Activated T-cell treated with anti-CD3 and anti-CD28 coated beads for 24 hours (primary cell): ENCODE measurements at places on chromosomes 11 and 22.

DNA sequence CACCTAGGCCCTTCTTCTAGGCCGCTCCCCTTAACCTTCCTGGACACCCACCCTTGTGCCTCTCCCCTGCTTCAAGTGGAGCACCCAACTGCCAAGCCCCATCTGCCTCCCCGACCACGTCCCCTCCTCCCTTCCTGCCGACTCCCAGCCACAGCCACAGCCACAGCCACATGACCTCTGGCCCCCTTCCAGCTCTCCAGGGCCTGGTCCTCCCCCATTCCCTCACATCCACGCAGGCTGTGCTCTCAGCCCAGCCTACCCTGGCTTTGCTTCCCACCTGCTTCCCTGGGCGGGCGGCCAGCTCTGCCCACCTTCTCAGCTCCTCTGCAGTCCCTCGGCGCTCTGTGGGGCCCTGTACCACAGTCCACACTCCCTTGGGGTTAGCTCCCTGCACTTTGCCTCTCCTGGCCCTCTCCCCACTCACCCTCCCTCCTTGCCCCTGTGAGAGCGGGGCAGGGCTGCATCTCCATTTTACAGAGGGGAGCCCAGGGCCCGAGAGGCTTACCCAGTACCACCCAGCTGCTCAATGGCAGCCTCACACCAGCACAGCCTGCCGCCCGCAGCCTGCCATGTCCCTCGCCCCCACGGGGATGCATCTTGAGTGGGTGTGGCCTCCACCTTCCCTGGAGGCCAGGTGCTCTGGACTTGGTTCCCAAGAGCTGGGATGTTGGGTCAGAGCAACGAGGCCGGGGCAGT, 20.3 kb downstream of the PARVG start:
- no peak for DNase-seq

GRCh38 chr11:44566952-44567875, 1.8 kb downstream of the CD82 start:
- no peak for DNase-seq

GRCh38 chr22:49368976-49369725, 458.5 kb downstream of the BRD1 start:
- DNase-seq = no peak

DNA sequence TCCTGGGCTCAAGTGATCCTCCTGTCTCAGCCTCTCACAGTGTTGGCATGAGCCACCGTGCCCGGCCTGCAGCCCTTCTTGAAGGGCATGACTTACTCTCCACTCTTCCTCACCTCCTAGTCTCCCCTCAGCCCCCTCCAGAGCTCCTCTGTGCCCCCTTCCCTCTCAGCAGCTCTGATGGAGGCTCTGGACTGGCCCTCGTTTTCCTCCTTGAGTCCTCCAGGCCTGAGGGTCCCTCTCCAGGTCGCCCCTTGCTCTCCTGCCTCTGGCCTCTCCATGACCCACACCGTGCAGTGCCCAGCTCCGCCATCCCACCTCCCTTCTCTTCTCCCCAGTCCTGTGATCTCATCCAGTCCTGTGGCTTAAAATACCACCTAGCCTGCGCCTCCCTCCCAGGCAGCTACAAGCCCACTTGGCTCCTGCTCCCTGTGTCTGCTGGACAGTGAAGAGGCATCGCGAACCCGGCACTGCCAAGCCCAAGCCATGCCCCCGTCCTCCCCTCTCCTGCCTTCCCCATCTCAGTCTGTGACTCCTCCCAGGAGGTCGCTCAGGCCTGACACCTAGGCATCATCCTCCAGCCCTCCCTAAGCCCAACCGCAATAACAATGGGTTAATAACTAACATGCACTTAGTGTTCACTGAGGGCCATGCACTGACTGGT, 11.9 kb downstream of the KCNJ4 start:
- DNase-seq = no peak

DNA sequence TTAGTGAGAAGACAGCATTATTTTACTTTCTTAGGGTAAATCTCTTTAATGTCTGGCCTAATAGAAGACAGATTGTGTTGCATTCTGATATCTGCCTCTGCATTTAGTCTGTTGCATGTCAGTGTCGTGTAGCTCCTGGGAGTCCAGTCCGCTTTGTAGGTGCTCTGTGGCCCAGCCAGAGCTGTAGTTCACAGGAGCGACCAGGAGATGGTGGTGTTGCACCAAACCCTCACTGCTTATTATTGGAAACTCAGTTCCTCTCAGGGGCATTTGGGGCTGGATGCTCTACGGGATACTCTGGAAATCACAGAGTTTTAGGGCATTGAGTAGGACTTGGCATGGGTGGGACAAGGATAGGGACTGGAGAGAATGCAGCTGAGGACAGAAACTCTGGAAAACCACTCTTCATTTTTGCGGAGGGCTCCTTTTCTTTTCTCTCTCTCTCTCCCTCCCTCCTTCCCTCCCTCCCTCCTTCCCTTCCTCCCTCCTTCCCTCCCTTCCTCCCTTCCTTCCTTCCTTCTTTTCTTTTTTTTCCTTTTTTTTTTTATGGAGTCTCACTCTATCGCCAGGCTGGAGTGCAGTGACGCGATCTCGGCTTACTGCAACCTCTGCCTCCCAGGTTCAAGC, 21.7 kb downstream of the MIAT start:
- DNase-seq = peak; percentile 65

- no peak for DNase-seq
These were observed 1.1 kb upstream of the FADS2 start for GRCh38 chr11:61826930-61827570.

DNA sequence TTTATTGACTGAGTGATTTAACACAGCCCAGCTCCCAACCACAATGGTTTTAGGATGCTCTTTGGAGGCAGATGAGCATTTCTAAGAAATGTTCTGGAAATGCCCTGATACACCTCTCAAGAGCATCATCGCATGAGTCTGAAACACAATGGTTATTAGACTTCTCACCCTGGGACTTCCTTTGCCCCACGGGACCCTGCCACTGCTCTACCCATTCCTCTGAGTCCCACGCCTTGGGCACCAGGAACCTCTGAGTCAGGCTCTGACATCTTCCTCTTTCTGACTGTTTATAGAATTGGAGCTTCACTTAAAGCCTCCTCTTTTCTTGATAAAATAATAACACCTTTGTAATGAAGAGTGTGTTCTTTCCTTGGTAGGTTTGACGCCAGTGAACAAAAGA, 85.6 kb upstream of the PARVA start:
- DNase-seq = no peak

GRCh38 chr11:118838905-118839553, 44.7 kb upstream of the CXCR5 start:
- no peak for DNase-seq

DNA sequence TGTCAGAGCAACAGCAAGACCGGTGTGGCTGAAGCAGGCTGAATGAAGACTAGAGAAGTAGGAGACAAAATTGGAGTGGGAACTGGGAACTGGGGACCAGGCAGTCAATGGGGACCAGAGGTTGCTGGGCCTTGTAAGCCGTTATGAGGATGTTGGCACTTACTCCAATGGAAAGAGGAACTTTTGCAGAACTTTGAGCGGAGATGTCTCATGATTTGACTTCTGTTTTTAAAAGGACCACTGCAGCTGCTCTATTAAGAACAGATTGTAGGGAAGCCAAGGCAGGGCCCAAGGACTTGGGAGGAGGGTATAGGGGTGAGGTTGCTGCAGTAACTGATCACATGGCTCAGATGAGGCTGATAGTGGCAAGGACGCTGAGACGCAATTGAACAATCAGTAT, 34.2 kb downstream of the IL18 start:
- no peak for DNase-seq

- no peak for DNase-seq
These were observed 745 bp downstream of the NCAM1 start for GRCh38 chr11:112961751-112962578.

DNA sequence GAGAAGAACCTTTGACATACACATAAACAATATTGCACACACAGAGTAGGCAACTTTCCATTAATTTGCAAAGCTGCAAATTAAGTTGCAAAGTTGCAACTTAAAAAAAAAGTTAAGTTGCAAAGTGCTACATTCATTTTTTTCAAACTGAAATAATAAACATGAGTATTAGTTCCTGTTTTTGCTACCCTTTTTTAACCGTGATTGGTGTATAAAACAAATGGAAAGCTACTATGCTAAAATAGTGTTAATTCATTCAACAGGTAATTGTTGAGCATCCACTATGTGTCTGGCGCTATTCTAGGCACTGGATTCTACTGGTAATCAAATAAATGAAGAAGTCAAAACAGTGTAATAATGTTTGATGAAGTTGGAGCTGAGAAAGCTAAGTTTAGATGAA, 8.1 kb downstream of the ZFP91 start:
- DNase-seq = no peak

- DNase-seq = no peak
These were observed 51.9 kb upstream of the EED start for GRCh38 chr11:86192519-86193257.

DNA sequence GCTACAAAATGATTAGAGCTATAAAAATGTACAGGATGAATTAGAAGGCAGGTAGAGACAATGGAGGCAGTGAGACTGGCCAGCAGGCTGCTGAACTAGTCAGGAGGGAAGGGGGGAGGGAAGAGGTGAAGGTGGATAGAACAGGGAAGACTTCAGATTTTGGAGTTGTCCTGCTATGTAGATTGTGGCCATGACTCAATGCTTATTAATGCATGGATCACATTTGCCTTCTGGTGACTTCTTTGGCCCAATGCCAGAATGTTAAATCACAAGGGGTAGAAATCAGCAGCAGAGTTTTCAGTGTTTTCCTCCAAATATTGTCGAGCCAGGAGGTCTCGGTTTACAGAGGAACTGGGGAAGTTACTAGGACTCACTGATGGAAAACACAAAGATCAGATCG, 346.6 kb downstream of the AASDHPPT start:
- DNase-seq = no peak

GRCh38 chr11:114918286-114918685, 240.0 kb downstream of the NXPE2 start:
- DNase-seq = no peak

GRCh38 chr11:131841925-131842635, 471.7 kb downstream of the NTM start:
- DNase-seq = no peak
